ENCODE measurements at places on chromosomes 16 and 17.

GRCh38 chr16:3152027-3152276, 17.1 kb downstream of the ZNF213 start:
- DNase-seq: no peak

DNA sequence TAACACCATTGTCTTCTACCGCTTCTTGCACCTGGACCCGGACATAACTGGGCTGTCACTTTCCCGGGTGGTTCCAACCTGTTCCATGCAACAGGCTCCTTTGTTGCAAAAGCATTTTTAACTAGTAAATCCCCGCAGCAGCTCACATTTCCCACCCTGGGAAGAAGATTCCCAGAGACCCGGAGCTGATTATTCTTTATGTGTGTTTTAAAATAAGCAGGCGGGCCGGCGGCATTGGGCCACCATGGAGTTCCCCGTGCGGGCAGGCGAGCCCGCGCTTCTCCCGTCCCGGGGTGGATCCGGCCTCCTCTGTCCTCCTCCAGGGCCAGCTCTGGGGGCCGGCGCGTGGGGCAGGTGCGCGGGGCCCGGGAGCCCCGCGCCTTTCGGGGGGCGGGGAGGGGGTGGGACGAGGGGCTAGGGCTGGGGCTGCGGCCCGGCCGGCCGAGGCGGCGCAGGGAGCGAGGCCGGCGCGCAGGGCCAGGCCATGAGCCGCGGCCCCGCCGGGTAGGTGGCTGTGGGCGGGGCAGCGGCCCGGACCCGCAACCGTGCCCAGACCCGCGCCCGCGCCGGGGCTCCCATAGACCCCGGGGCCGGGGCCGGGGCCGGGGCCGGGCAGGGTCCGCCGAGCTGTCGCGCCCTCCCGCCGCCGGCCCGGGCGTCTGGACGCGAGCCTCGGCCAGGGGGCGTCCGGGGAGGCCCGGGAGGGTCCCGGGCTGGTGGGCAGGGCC, 1.7 kb downstream of the CRAMP1 start:
- DNase-seq: peak; percentile 10

DNA sequence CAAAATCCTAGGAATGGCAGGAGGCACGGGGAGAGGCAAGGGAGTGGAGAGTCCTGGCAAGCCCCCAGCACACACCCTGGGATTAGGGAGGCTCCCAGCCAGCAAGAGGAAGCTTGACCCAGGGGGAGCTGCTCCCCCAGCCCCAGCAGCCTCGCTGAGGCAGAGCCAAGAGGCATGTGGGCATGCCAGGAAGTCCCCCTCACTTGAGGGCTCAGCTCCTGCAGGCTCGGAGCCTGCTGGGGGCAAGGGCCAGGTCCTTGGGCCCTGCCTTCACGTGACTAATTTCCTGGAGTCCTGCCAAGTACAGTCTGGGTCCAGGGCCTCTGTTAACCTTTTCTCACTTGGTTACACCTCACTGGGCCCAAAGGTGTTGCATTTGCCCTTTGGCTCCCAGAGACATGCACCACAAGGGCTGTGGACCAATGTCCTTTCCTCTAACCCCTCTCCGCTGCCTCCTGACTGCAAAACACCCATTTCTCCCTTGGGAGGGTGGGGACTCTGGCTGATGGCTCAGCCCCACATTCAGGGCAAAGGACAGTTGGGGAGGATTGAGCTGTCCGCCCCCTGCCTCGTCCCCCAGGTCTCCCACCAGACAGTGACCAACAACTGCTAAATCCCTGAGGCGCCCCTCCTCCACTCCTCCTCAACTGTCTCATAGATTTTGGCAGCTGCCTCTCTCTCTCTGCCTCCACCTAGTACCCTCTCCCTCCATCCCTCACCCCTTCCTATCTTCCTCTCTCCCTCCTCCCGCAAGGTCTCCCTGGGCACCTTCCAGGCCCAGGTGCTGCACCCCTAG, 4.4 kb upstream of the SLC47A2 start:
- no peak for DNase-seq

DNA sequence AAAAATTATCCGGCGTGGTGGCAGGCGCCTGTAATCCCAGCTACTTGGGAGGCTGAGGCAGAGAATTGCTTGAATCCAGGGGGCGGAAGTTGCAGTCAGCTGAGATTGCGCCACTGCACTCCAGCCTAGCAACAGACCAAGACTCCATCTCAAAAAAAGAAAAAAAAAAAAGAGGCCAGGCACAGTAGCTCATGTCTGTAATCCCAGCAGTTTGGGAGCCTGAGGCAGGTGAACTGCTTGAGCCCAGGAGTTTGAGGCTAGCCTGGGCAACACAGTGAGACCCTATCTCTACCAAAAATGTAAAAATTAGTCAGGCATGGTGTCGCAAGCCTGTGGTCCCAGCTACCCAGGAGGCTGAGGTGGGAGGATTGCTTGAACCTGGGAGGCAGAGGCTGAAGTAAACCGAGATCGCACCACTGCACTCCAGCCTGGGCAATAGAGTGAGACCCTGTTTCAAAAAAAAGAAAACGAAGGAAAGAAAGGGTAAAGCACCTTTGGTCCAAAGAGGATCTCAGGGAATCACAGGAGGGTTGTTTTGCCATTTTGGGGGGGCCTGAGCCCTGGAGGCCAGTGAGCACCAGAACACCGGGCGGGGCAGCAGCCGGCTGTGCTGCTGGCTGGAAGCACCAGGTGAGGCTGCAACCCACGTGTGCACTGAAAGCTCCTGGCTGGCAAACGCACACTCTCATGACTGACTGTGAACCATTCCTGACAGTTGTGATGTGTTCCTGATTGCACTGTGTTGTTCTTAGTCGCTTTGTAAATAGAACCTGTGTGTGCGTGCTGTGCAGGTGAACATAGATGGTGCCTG, 18.4 kb downstream of the HS3ST6 start:
- DNase-seq: no peak

DNA sequence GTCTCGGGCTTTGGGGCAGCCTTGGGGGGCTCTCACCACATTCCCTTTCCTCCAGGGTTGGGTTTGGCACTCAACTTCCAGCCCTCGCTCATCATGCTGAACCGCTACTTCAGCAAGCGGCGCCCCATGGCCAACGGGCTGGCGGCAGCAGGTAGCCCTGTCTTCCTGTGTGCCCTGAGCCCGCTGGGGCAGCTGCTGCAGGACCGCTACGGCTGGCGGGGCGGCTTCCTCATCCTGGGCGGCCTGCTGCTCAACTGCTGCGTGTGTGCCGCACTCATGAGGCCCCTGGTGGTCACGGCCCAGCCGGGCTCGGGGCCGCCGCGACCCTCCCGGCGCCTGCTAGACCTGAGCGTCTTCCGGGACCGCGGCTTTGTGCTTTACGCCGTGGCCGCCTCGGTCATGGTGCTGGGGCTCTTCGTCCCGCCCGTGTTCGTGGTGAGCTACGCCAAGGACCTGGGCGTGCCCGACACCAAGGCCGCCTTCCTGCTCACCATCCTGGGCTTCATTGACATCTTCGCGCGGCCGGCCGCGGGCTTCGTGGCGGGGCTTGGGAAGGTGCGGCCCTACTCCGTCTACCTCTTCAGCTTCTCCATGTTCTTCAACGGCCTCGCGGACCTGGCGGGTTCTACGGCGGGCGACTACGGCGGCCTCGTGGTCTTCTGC, 8.4 kb downstream of the SLC16A3 start:
- no peak for DNase-seq

DNA sequence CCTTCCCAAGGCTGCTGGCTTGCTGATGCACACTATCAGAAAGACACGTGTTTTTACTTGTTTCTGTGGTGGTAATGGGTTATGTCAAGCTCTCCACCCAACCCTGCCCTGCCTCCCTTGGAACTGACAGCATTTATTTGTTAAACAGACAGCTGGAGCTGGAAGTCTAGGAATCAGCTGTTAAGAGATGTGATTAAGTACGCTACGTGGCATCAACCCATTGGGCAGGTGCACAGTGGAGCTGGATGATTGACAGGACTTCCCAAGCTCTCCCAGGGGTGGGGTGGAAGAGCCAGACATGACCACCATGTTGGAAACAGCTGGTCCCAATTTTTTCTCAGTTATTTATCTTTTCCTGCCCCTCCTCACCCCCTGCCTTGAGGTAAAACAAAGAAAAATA, 49.4 kb downstream of the ADAMTS18 start:
- no peak for DNase-seq

DNA sequence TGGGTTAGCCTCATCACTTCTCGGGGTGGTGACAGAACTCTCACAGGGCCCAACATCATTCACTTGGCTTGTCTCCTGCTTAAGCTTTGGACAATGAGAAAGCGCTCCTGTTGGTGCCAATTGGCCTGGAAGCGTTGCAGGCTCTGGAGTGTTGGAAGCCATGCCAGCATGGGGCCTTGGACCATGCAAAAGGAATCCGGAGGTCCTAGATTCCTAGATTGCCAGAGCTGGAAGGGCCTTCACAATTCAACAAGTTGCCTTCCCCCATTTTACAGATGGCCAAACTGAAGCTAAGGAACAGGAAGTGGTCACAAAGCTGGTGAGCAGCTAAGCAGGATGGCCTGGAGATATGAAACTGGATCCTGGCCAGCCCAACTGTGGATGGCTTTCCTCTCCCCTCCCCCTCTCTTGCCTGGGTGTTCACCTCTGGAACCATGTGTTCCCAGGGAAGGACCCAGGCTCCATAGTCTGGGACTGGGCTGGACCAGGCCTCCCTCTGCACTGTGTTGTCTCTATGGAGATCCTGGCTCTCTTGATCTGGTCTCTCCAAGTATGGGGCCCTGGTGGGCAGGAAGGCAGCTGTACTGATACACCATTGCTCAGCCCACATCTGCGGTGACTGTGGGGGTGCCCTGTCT, 6.0 kb upstream of the IGFBP4 start:
- no peak for DNase-seq

GRCh38 chr17:1810450-1811103, 19.1 kb downstream of the SMYD4 start:
- DNase-seq: no peak

- DNase-seq: no peak
Observed at GRCh38 chr17:56604691-56605290, 11.3 kb downstream of the NOG start.

DNA sequence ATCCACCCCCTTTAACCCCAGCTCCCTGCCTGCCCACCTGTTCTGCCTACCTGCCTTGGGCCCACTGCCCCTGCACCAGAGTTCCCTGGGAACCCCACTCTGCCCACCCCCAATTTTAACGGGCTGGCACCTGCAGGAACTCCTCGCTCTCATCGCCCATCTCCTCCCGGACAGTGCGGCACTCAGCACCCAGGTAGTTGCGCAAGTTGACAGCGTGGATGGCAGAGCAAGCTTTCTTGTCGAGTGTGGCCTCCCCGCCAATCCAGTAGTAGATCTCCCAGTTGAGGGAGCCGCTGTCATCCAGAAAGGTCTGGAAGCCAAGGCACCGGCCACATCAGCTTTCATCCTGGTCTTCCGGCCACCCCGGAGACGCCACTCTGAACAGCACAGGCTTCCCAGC, 7.8 kb downstream of the FLII start:
- no peak for DNase-seq

- no peak for DNase-seq
Observed at GRCh38 chr16:22181426-22181825, 19.1 kb downstream of the SDR42E2 start.

DNA sequence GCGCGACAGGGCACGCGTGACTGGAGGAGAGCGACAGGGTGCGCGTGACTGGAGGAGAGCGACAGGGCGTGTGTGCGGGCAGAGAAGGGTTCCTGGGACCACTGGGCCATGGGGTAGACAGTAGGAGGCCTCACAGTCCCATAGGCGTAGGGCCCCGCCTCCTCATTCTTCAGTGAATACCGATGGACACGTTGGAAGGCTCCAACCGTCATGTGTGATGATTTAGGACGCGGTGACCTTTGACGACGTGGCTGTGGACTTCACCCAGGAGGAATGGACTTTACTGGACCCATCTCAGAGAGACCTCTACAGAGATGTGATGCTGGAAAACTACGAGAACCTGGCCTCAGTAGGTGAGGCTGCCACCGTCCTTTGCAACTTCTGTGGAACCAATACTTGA, 5.4 kb downstream of the ZNF778 start:
- DNase-seq: no peak

- no peak for DNase-seq
Observed at GRCh38 chr16:86881118-86881510, 302.8 kb downstream of the FOXL1 start.

DNA sequence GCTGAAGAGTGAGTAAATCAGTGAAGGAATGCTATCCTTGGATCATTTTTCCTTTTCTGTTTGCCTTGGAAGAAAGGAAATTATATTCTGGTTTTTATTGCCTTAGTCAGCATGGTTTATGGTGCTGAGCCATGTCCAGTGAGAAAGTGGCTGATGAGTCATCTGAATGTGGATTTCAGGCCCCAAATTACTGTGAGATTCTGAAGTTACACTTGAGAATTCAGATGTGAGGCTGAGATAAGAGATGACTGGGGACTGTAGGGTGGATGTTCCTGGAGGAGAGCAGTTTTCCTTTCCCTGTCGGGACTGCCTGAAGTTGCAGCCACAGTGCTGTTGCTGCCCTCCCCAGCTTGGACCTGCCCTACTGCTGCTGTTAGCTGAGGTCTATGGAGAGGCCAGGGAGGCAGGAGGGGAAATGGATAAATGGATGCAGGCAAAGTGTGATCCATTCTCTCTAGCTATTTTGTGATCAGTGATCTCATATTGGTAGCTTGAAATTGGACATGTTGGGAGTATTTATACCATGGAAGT, 4.2 kb upstream of the MAP3K14 start:
- DNase-seq: no peak

GRCh38 chr17:63268827-63269226, 177.3 kb downstream of the CYB561 start:
- no peak for DNase-seq

DNA sequence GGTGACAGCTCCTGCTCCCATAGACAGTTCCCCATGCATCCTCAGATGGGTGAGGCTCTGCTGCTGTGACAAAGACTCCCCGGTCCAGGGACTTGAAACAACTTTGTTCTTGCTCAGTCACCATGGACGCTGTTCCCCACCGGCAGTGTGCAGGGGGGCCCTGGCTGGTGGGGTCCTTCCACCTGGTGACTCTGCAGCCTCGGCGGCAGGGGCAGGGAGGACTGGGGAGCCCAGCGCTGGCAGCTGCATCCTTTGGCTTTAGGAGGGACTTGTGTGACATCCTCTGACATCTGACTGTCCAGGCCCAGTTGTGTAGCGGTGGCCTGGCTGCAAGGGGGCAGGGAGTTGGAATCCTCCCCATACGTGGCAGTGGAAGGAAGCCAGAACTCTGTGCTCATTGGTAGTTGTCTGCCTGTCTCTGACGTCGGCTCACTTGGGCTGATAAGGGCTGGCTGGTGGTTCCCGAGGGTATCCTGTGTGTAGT, 107.3 kb downstream of the CMIP start:
- no peak for DNase-seq

GRCh38 chr16:23755484-23755809, 621 bp downstream of the CHP2 start:
- no peak for DNase-seq

- no peak for DNase-seq
Observed at GRCh38 chr17:6475411-6475810, 31.2 kb downstream of the PIMREG start.

- no peak for DNase-seq
Observed at GRCh38 chr16:31064882-31065461, 9.1 kb downstream of the ZNF668 start.

DNA sequence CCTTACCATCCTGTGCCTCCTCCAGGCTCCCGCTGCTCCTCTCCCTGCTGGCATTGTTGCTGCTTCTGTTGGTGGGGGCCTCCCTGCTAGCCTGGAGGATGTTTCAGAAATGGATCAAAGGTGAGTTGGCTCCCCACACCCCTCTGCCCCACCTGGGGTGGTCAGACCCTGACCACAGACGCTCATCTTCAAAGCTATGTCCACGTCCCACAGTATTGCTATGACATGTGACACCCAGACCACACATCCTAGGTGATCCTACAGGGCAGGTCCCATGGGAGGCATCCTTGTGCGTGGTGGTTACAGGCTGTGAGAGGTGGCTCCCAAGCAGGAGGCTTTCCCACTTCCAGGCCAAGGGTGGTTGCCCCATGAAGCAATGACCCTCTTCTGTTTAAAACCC, 11.0 kb downstream of the CD300A start:
- DNase-seq: no peak

Measured in neural crest cell (in vitro differentiated cells).